T-helper 17 cell (primary cell): ENCODE measurements at places on chromosomes 16 and 17.
A peak's percentile ranks its signal among the peaks of the same experiment; 100 is the strongest.

- peak; percentile 57 for DNase-seq
These were observed 17.3 kb upstream of the WFDC1 start for GRCh38 chr16:84277244-84277823.

DNA sequence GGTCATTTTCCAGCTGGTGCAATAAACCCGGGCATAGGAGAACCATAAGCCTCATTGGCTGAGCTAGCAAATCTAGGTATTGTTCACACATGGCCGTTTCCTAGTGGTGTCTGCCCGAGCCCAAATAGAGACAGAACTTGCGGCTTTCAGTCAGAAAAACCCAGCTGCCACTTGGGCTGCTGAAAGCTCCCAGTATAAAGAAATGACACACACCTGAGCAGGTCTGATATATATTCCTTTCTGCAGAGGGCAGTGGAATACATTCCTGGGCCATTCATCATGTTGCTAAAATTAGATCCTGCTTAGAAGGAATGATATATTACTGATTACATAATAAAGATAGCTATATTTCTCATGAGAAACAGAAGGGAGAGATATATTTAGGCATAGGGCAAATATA, 83.9 kb upstream of the IRX5 start:
- no peak for DNase-seq

DNA sequence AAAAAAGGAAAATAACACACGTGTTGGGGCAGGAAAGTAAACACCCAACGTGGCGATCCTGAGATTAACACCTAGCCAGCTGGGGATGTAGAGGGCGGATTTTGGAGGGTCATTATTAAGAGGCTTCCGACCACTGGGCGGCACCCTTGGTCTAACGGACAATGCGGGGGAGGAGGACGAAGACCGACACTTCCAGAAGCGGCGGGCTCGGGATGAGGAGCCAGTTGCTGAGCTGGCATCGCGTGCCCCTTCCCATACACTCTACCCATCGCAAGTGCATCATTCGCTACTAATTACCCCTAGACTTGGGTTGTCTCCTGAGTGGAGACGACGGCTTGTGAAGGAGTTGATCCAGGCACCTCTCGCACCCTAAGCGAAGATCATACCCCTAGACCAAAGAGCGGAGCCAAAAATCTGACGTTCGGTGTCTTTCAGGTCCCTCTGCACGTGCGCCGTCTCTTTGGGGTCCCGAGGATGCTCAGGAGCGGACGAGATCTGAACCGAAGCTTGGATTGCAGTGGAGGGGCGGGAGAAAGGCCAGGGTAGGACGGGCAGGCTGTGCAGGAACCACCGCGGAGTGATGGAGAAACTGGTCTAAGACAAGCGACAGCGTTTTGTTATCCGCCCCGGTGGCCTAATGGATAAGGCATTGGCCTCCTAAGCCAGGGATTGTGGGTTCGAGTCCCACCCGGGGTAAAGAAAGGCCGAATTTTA, 17.6 kb downstream of the ZNF213 start:
- peak; percentile 53 for DNase-seq

GRCh38 chr16:89313583-89313982, 96.1 kb downstream of the ZNF778 start:
- no peak for DNase-seq

DNA sequence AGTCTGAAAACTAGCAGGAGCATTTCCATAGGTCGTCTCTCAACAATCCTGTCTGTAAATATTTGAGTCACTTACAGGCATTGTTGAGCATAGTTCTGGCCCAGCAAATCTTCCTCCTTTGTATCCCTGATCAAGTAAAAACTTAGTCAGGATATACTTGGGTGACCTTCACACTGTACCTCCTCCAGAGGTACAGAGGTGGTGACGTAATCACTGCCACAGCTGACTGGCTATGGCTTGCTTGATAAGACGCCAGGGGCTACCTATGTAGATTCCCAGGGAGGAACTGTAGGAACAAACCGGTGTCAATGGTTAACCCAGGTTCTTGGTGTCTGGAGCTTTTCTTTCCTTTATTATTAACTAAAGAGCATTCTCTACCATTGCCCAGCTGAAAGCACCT, at the start of gene KCNJ16:
Gene KCNJ16 (plus strand): TSS at position 270 of the 400 bp plus-strand sequence. CDS start 56,863 bp downstream, outside the sequence.
- no peak for DNase-seq

DNA sequence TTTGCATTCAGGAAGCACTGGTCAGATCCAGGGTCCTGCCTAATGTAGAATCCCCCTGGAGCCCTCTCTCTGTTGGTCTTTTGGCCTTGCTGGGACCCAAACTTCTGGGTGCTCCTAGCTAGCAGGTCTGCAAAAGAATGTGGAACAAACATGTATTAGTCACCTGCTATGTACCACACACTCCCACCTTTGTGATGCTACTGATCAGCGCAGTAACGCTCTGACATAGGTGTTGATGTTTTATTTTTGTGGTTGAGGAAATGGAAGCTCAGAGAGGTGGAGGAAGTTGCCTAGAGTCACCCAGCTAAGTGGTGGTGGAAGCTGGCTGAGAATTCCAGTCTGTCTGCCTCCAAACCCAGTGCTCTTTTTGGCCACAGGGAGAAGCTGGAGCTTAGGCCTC, 35.8 kb upstream of the LGALS9 start:
- no peak for DNase-seq

GRCh38 chr17:61209525-61209924, 190.1 kb upstream of the TBX2 start:
- no peak for DNase-seq

- DNase-seq: no peak
These were observed 1.5 kb downstream of the MFSD6L start for GRCh38 chr17:8797621-8798175.

GRCh38 chr16:21166561-21166961, 8.1 kb downstream of the LDAF1 start:
- no peak for DNase-seq

DNA sequence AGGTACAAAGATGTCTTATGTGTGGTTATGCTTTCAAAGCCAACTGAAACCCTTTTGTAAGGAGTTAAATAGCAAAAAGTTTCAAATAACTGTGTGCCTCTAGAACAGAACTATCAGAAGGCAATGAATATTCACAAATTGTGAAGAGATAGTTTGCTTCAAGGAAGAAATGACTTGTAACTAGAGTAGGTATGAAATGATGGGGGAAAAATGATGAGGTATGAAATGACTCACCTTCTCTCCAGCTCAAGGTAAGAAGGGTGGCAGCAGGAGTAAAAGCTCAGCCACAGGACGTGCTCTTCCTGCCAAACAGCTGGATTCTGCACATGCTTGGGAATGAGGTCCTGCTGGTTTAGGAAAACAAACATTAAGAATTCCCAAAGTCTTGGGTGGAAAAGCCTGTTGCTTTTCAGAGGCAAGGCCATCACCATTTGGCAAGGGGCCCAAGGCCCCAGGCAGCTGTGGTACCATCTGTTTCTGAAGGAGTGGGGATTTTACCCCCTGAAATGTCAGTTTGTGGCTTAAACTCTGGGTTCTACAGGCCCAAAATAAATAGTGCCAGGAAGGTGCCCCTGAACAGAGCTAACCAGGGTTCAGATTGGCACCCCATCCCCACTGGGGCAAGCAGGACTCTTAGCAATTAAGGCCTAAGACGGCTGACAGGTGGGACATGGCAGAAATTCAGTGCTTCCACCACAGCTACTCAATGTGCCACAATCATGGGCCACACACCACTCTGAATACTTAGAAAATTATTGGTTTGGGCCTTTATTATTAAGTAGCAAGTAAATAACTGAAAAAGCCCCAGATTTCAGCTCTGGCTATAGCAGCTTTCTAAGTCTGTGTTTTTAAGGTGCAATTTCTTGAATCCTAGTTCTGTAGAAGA, 13.3 kb downstream of the HERPUD1 start:
- no peak for DNase-seq

GRCh38 chr16:69105501-69106361, at the start of gene HAS3:
TSS of gene HAS3 (plus strand) at chr16:69105653. CDS start at chr16:69109396, 3,743 bp downstream.
- DNase-seq: no peak

DNA sequence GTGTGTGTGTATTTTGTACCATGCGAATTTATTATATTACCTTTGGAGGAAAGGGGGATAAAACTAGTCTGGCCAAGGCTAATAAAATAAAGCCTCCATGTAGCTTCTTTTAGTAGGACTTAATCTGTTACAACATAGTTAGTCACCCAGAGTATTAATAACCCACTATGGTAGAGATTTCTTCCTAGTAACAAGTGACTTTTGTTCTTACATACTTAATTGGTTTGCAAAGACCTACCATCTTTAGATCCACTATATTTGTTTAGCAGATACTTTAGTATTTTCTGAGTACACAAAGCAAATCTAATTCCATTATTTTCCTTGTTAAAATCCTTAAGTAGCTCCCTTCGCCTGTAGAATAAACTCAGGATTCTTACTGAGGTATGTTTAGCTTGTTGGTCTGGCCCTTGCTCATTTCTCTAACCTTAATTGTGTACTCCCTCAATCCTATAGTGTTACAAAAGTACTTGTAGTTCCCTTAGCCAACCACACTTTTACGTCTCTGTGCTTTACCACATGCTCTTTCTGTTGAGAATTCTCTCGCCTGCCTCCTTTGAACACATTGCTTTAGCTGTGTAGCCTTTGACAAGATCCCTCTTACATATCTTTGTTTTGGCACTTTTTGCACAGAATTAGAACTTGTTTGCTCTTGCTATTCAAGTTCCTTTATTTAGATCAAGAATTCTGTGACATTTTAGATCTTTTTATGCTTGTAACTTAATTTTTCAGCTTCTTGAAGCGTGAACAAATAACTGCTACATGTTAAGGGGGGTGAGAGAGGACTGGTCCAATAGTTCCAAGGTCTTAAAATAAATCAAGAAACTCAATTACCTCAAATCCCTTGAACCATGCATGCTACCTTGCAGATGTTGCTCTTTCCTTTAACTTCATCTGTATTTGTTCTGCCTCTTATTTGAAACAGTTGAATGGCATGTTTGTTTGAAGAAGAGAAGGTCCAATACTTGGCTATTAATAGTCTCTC, 23.8 kb downstream of the CLTC start:
- DNase-seq: no peak

DNA sequence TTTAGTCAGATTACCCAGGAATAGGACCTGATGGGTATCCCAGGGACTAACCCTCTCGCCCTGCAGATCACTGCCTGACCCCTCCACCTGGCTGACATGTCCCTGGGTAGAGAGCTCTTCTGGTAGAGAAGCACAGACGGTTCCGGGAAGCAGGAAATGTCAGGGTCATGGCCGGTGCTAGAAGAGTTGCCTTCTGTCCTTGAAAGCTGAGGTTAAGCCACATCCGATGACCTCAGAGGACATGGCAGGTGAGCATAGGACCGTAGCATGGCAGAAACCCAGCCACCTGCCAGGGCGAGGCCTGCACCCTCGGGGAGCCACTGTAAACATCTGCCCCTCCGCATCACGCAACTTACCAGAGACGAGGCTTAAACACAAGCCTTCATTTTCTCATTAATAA, 483.7 kb downstream of the SOX9 start:
- DNase-seq: no peak

DNA sequence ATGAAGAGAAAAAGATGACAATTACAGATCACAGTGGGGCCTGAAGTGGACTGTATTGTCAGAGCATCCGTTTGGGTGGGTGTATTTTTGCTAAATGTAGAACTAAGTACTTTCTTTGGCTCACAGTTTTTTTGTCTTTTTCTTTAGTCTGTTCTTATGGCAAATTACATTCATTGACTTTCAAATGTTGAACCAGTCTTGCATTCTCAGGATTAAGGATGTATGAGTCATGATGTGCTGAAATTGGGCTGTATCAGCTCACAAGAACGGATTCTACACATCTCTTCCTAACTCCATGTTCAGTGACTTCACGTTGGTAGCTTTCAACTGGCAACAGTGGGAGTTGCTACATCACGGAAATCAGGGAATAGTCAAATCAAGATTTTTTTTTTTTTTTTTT, 66.5 kb downstream of the TEX2 start:
- DNase-seq: no peak

- DNase-seq: no peak
These were observed 319.5 kb upstream of the SOX9 start for GRCh38 chr17:71801301-71801700.

- DNase-seq: no peak
These were observed 73.2 kb upstream of the RPL38 start for GRCh38 chr17:74130276-74130675.

DNA sequence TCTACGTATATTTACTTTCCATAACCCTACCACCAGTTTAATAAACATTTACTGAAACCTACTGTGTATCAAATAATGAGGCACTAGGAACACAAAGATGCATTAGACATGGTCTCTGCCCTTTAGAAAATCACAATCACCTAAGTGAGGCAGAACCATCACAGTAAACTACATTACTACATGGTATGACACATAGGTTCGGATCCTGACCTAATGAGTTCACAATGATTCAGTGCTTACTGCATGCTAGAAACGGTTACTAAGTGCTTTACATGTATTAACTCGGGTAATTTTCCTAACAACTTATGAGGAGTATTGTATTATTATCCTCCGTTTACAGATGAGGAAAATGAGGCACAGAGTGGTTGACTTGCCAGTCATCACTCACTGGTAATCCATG, 5.2 kb upstream of the SYNRG start:
- DNase-seq: no peak

DNA sequence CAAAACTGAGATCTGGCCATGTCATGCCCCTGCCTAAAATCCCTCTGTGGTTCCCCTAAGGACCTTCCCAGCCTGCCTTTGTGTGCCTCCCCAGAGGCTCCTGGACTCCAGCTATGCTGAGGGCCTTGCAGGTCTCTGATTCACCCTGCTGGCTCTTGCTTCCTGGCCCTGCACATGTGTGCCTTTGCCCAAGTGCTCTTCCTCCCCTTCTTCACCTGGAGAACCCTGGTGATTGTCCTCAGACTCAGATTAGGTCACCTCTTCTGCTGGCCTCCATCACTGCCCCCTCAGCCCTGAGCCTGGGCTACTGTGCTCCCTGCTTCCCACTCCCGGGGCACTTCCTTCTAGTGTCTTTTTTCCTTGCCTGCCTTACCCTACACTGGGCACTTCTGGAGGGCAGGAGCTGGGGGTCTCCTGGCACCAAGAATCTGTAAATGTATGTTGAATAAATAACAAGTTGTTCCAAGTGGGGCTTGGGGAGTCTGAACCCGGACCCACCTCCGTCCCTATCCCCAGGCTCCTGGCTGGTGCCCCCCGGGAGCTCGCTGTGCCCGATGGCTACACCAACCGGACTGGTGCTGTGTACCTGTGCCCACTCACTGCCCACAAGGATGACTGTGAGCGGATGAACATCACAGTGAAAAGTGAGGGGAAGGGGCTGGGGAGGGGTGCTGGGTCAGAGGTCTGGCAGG, 7.8 kb downstream of the ITGA3 start:
- no peak for DNase-seq

GRCh38 chr17:20284022-20284421, 183.3 kb downstream of the LGALS9B start:
- no peak for DNase-seq

DNA sequence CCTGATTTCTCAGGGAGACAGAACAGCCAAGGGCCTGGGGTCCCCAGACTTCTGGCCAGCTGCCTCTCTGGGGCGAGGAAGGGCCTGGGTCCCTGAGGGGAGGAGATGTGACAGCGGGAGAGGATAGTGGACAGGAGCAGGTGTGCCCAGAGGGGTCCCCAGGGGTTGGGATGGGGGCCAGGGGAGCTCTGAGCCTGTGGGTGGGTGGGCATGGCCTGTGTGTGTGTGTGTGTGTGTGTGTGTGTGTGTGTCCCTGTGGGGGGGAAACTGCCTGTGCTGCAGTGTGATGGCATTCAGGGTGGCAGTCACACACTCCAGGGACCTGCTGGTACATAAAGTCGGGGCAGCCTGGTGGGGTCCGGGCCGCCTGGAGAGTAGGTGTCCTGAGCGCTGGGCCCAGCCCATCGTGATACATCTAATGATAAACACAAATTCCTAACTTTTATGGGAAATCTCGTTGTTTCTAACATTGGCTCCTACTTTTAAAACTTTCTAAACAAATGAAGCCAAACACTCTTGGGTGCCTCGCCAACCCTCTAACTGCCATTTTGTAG, 1.4 kb downstream of the ITGB4 start:
- no peak for DNase-seq
